ENCODE measurements at places on chromosomes 1 and 21.
A peak's percentile ranks its signal among the peaks of the same experiment; 100 is the strongest.

DNA sequence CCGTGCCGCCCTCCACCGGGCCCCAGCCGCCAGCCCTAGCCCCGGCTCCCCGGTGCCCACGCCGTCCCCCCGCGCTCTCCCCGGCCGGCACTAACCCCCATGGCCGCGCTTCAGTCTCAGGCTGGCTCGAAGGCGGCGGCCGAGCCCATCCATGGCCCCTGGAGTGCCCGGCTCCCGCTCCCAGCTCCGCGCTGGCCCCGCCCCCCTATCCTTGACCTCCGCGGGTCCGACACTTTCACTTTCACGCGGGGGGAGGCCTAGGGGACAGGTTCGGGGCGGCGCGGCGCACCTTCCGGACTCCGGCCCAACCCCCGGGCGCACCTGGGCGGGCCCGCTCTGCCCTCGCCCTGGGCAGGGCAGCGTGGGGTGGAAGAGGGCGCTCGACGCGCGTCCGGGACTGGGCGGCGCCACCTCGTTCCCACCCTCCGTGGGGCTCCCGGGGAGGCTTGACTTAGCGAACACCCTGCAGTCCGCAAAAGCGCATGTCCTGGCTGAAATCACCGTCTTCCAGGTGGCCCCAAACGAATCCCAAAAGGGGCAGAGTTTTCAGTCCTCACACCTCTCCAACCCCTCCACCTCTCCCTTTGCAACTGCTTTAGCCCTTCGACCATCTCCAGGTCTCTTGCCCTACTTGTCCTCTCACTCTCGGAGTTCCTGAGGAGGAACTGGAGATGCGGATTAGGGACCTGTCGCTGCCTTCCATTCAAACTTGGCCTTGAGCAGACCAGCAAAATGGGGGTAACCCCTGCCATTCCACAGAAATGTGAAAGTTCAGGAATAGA, 3.9 kb upstream of the DENND2D start:
- peak; percentile 71 for DNase-seq

- no peak for DNase-seq
Measured at GRCh38 chr1:152886085-152886484, 8.0 kb downstream of the SMCP start.

DNA sequence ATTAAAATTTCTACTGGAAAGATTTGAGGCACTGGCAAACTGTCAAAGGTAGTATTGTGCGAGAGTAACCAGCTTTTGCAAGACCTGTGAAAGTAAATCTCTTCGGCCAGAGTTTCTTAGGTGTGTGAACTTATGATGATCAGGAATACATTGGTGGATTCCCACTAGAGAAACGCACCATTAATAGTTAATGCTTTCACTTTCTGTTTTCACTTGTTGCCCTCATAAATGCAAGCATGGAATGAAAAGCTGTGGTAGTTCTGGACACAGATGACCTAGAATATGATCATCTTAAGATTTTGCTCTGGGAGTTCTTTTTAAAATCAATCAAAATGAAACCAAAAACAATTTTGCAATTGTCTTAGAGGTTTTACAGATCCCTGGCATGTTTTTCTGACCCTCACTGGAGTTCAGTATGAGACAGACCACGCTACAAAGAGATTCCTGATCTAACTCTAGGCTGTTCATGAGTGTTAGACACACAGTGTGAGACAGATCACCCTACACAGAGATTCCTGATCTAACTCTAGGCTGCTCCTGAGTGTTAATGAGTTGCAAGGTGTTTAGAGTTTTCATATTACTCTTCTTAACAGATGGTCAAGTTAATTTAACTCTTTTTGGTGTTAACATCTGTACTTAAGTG, 98.8 kb downstream of the SDCCAG8 start:
- DNase-seq: no peak

- DNase-seq: no peak
Measured at GRCh38 chr1:247914941-247915662, 5.0 kb upstream of the OR2T8 start.

DNA sequence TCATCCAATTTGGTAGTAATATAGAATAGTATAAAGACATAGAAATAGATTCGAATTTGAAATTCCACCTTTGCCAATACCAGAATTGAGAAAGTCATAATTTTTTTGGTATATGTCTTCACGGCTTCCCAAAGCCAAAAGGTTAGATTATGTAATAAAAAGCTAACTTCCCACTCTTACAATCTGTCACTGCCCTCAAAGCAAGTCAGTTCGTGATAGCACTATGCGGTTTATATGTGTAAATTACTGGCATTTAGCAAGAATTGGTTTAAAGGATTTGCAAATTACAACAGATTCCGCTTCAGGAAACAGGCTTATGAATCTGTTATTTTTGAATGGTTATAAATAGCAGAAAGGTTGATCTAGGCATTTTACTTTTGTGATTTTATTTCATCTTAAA, 679.4 kb upstream of the ADGRL2 start:
- no peak for DNase-seq

GRCh38 chr1:98018074-98018473, 97.2 kb upstream of the DPYD start:
- no peak for DNase-seq

DNA sequence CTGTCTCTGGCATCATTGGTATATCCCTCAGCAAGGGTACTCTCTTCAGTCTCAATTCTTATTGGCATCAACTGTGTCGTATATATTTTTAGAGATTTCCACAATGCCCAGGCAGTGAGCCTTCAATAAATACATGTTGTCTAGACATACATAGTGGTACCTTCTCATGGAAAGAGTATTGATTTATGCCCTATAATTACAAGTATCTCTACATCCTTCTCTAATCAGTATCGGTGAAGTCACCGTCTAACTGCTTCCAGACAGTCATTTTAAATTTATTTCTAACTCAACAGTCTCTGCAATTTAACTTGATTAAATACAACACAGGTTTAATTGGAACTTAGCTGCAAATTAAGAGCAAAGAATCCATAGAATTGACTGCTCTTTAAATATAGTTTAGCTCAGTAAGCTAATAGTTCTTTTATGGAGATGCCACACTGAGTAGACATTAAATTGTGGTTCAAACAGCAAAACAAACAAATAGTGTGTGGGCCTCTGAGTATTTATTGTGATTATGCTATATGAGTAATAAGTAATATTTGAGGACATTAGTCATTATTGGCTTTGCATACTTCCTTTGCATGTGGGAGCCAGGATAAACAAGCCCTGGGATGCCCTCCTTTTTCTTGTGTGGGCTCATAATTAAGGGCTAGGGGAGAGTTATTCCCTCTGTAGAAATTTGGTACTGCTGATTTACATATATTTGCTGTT, 126.9 kb upstream of the DUSP10 start:
- DNase-seq: no peak

DNA sequence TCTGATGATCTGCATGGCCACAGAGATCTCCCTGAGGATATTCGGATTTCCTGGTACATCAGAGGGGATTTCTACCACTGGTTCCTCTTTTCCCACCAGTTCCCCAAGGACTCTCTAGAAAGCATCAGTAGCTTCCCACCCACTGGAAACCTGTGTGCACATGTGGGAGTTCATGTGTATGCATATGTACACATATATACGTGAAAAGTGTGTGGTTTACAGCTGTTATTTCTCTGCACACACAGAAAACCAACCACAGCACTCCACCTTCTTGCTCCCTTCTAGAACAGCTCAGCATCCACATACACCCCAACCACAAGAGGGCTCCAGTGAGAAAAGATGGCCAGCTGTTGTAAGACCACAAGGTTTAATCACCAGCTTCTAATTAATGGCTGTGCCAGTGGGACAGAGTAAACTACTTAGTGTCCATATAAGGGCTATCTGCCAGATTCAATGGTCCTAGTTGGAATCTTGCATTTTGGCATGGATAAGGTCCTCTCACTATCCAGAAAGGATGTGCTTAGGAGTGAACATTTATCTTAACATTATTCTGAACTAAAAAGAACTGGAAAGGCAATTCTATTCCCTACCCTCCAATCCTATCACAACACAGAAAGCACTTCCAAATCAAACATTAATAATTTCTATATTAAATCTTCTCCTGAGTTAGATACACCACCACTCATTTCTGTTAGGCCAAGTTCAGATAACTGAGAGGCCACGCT, 24.1 kb downstream of the GPR3 start:
- peak; percentile 56 for DNase-seq

- DNase-seq: no peak
Measured at GRCh38 chr1:199720496-199720895, 307.0 kb upstream of the NR5A2 start.

- DNase-seq: no peak
Measured at GRCh38 chr1:61436491-61437120, 288.3 kb downstream of the TM2D1 start.

GRCh38 chr1:80656014-80656636, 1144.6 kb upstream of the ADGRL2 start:
- no peak for DNase-seq

GRCh38 chr1:243507672-243508302, 251.9 kb downstream of the SDCCAG8 start:
- no peak for DNase-seq

- DNase-seq: no peak
Measured at GRCh38 chr1:29592261-29592615, 355.9 kb downstream of the PTPRU start.

DNA sequence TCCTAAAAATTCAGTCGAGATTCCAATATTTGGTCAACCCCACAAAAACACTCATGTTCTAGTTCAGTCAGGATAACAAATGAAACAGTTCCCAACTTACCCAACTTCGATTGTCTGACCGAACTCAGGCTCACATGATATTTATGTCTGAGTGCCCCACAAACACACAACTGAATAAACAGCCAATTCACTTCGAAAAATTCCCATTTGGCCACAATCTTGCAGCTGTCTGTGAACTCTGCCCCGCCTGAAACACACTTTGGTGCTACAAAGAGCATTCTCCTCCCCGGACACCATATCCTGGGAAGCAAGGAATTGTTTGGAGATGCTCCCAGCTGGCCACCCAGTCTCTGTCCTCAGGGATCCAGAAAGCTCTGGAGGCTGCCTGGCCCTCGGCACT, 52.9 kb upstream of the SIM2 start:
- DNase-seq: no peak

GRCh38 chr1:22163564-22163963, 20.7 kb upstream of the WNT4 start:
- DNase-seq: no peak

- DNase-seq: no peak
Measured at GRCh38 chr1:36083635-36084496, at the start of gene TEKT2. TSS of gene TEKT2 (plus strand) at chr1:36084094. CDS start at chr1:36084922, 828 bp downstream.

GRCh38 chr1:52970149-52970548, 43.1 kb downstream of the SCP2 start:
- no peak for DNase-seq

DNA sequence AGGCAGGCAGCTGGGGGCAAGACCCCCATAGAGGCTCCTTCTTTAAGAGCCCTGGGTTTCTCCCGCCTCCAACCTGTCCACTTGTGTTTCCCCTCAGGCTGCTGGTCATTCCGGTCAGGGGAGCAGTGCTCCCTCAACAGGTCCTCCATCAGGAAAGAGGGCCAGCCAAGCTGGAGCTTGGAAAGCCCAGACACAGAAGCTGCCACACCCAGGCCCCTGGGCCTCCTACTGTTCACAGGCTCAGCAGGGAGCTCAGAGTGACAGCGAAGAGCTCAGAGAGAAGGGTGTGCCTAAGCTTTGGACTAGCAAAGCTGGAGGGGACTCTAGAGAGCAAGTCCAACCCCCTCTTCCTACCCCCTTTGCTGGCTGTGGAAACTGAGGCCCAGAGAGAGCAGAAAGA, 10.3 kb upstream of the CDCP2 start:
- no peak for DNase-seq
